ENCODE measurements at places on chromosomes 2 and 18.
A peak's percentile ranks its signal among the peaks of the same experiment; 100 is the strongest.

DNA sequence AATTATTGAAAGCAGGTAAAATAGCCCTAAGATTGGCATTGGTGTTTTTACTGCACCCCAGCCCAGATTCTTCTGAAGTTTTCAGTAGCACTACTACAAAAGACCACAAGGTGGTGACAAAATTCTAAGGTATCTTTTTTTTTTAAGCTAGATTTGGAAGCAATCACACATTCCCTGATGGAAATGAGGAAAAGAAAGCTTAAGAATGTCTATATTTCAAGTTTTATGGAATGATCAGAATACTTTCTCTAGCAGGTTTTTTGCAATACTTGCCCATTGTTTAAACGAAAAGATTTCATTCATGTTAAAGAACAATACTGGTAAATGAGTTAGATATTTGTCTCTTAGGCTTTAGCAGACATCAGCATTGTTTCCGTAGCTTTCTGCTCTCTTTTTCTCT is 32.1 kb upstream of the ZNF638 start:
- no peak for DNase-seq

- DNase-seq, result no peak
Observed at GRCh38 chr2:150605664-150606063, 118.2 kb upstream of the RND3 start.

GRCh38 chr2:10453905-10454298 is 5.8 kb upstream of the ODC1 start:
- DNase-seq, result no peak

GRCh38 chr2:160876029-160876428 is 284.2 kb upstream of the TANK start:
- DNase-seq, result no peak

- DNase-seq, result no peak
Observed at GRCh38 chr2:23219666-23220065, 165.3 kb upstream of the KLHL29 start.

DNA sequence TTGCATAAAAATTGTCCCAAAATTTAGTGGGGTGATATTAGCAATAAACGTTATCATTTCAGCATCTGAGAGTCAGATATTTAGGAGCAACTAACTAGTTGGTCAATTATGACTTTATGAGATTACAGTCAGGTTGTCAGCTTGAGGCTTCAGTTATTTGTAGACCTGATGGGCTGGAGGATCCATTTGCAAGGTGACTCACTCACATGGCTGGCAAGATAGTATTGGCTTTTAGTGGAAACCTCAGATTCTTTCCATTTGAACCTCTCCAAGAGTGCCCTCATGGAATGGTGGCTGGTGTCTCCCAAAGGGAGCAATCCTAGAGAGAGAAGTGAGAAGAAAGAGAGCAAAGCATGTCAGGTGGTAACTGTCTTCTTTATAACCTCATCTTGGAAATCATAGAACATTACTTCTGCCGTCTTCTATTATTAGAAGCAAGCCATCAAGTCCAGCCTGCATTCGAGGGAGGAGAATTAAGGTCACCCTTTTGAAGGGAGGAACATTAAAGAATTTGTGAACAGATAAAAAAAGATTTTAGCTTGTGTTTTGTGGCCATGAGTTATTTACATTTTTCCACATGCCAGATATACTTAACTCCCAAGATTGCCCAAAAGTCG is 92.5 kb downstream of the HAUS1 start:
- DNase-seq, result no peak

DNA sequence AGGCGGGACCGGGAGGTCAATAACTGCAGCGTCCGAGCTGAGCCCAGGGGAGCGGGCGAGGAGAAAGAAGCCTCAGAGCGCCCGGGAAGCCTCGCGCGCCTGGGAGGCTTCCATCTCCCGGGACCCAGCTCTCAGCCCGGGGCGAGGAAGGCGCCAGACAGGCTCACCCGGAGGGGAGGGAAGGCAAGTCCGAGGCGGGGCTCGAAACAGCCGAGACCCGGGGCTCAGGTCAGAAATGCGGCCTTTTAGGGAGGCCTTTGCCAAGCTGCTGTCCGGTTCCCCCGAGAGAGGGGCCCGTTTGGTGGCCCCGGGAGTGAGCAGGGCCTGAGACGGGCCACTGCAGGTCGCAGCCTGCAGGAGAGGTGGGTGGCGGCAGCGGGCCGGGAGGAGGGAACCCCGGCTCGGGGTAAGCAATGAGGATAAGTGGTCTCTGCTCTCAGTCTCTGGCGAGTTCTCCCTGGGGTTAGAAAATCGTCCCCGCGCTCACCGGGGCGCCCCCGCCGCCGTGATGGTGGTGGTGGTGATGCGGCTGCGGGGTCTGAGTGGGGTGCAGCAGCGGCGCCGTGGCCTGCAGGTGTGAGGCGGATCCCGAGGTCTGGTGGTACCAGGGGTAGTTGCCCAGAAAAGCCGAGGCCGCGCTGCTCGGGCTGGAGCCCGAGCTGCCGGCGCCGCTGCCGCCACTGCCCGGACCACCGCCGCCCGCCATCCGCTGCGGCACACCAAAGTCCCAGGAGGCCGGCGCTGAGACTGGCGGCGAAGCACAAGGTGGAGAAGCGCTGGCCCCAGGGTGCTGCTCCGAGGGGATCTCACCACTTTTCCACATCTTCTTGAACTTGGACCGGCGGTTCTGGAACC is 2.4 kb downstream of the DLX2 start:
- no peak for DNase-seq

GRCh38 chr2:189995679-189996078 is 66.8 kb downstream of the MSTN start:
- no peak for DNase-seq

- peak; percentile 0 for DNase-seq
Observed at GRCh38 chr2:236972491-236973342, 113.0 kb upstream of the COPS8 start.

DNA sequence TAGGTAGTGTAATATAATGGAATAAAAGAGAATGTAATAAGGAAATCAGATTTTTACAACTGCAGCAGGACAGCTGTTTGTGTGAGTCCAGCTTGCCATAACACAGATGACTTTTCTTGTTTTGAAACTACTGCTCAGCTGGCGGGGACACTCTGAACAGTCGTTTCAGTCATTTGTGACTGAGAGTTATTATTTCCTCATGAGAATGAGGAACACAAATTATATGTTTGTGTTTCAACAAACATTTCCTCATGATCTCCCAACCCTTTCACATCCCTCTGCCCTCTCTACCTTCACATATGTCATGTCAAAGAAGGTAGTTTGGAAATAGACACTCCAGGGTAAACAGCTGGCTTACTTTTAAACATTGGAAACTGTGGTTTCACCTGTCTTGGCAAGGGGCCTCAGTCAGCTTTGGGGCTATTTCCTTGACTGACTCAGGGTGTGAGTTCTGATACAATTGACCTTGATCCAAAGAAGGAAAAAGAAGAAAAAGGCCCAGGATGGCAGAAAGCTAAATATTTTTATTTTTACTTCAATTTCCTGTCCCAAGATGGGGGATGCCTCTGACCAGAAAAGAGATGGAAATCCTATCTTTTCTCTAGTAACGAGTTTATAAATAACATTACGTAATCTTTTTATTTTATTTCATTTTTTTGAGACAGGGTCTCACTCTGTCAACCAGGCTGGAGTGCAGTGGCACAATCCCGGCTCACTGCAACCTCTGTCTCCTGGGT is 593 bp downstream of the SP140L start:
- no peak for DNase-seq

GRCh38 chr2:105373895-105374401 is 24.9 kb downstream of the FHL2 start:
- no peak for DNase-seq

DNA sequence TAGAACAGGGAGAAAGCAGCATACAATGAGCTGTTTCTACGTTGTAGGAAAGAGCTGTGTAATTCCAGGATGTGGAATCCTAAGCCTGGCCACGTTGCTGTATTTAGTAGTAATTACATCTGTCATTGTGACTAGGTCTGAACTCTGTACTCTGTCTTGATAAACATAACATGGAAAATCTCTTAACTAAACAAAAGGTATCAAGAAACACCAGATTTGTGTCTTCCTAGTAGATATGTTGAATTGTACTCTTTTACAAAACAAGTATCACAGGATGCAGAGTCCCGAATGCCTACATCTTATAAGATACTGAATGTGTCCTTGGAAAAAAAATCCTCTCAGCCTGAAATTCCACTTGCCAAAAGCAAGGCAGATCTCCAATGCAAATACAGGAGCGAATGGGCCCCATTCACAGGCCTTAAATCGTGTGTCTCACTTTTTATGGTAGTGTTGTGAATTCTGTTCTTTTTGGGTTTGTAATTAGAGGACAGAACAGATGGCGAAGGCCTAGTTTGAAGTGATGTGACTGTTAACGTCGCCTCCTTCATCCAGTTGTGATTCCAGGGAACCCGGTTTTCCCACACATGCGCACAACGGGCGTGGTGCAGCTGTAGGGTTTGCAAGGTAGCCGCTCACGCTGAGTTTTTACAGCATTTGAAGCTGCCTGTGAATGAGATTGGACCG is 246.5 kb downstream of the GBX2 start:
- no peak for DNase-seq

DNA sequence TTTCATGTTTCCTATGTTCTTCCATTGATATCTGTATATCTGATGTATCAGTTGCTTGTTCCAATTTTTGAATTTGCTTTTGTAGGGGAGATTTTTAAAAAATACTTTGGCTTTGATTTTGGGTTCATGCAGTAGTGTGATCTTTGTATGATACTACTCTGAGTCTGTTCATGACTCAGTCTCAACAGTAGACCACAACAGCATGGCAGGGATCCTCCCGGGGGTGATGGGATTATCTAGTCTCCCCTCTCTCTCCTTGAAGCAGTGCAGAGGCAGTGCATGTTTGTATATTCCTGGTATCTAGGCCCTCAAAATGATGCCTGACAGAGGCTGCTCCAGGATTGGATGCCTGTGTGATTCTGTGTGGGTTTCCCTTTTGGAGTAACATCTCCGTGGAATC is 55.3 kb downstream of the G6PC2 start:
- no peak for DNase-seq

GRCh38 chr2:187877391-187877790 is 323.2 kb upstream of the TFPI start:
- DNase-seq, result no peak

DNA sequence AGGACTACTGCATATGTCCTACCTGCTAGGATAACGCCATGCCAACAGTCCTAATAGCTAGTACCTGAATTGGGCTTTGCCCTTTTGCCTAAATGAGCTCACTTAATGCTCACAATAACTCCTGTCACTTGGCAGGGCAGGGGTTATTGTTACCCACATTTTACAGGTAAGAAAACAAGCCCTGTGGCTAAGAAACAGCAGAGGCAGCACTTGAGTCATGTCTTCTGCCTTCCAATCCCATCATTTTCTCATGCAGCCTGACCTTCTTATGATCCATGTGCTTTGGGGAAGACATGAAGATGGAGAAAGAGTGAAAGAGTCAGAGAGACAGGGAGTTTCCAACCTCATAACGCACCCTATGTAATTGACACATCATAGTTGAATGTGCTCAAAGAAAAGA is 33.6 kb upstream of the LPIN1 start:
- no peak for DNase-seq

DNA sequence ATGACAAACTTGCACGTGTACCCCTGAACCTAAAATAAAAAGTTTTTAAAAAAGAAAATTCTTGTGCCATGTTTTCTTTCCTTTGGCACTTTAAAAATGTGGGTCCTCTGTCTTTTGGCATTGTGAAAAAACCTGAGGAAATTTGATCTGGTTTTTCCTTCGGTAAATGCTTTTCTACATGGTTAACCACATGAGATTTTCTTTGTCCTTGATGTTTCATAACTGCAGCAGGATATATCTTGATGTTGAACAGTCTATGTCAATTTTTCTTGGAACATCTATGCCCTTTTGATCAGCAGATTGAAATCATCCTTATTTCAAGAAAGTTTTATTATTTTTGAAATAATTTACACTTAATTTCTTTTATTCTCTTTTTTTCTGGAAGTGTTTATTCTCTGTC is 109.1 kb downstream of the TMEM17 start:
- no peak for DNase-seq

DNA sequence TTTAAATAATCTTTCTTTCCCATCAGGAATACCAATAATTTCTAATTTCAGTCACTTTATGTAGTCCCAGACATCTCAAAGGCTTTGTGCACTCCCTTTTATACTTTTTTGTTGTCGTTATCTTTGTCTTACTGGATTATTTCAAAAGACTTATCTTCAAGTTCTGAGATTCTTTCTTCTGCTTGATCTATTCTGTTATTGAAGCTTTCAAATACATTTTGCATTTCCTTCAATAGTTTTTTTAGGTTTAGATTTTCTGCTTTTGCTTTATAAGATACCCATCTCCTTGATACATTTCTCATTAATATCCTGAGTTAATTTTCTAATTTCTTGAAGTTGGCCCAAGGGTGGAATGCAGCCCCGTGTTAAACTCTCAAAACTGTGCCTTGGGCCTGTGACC is 432.4 kb downstream of the RIT2 start:
- DNase-seq, result no peak

DNA sequence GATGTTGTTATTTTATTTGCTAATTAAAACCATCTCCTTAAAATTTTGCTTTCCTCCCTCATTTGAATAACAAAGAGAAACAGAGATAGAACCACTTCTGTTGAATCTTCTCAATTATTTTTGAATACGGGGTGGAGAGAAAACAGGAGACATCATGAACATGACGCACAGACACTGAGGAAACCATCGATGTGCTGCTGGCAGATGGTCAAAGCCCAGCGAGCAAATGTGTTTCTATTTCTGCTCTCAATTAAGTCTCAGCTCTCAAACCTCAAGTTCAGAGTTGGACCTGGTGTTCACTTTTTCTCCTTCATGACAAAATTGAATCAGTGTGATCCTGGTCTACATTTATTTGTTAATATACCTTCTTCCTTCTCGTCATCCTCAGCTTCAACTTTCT is 36.1 kb upstream of the TWIST2 start:
- DNase-seq, result no peak

DNA sequence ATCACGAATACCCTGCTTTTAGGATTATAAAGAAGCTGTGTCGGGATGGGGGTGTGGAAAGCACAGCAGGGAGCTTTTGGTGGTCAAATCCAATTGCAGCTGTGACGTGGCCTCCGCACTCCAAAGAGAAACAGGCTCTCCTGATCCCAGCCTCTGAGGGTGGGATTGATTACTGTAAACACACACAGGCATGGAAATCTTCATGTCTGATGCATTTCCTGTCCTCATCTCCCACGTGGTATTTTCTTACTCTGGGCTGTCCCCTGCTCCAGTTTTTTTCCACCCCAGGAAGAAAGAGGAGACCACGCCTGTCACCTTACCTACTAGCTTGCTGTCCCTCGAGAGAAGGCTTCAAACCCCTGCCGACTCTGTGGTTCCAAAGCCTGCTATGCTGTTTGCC is 22.7 kb downstream of the RNF152 start:
- no peak for DNase-seq

DNA sequence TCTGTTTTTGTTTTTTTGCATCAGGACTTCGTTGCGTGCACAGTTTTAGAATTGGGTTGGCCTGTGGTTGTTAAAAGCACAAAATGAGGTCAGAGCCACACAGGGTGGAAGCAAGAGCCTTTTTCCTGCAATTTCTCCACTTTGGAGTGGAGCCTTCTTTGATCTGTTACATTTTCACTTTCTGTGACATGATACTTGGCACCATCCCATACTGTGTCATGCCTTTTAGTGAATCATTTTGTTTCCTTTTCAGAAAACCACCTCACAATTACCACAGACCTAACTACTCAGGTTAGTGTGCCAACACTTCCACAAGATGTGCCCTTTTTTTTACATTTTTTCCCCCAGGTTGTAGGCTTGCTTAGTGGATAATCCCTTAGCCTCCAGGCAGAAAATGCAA is 32.5 kb downstream of the MERTK start:
- DNase-seq, result peak; percentile 6
